ENCODE measurements at places on chromosomes 12 and 14. TPM values are rescaled to one million over a fixed set of nuclear protein-coding genes. Genes with fewer than 3 reads are reported as not detected.

Gene BBOF1
- total RNA-seq: 1.6 TPM

GRCh38 chr14:106003351-106003750 lies 477.0 kb downstream of the TMEM121 start:
- no peak for DNase-seq

Gene AQP5
- not detected for total RNA-seq

GRCh38 chr12:54708826-54709225 lies 60.7 kb upstream of the DCD start:
- no peak for DNase-seq

- no peak for DNase-seq
These were observed 22.2 kb upstream of the PLEKHG3 start for GRCh38 chr14:64681796-64682710.

Gene ERP27
- total RNA-seq: 0.24 TPM

DNA sequence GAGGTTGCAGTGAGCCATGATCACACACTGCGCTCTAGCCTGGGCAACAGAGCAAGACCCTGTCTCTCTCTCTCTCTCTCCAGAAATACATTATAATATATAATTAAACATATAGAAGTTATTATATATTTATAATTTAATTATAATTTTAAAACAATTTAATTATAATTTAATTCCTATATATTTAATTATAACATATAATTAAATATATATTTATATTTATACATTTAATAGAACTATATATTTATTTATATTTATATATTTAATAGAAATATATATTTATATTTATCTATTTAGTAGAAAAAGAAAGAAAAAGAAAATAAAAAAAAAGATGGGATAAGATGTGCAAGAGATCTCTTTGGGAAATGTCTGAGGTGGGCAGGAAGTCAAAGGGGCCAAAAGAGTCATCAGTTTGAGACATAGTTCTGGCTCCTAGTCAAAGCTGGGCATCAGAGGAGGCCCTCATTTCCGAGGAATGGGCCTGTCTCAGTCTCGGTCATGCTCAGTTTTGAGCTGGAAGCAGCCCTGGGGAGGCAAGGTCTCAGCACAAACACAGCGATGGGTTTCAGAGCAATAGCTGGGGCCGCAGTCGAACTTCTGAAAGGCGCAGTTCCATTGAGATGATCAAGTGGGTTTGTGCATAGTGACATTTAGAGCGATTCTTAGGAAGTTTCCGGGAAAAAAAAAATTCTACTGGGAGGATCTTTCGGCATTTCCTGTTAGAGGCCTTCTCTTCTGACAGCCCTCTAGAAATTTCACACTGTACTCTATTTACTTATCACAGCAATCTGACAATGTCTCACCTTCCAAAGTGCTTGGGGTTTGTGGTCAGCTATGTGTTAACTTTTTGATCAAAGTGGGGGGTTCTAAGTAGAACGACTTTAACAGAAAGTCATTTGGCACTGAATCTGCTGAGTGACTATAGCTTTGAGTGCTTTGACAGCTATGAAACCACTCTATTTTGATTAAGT lies 58.7 kb upstream of the GZMB start:
- DNase-seq: peak; percentile 30

GRCh38 chr12:109637348-109637747 lies 63.8 kb downstream of the MVK start:
- no peak for DNase-seq

Gene ANKS1B
- total RNA-seq: 0.16 TPM

DNA sequence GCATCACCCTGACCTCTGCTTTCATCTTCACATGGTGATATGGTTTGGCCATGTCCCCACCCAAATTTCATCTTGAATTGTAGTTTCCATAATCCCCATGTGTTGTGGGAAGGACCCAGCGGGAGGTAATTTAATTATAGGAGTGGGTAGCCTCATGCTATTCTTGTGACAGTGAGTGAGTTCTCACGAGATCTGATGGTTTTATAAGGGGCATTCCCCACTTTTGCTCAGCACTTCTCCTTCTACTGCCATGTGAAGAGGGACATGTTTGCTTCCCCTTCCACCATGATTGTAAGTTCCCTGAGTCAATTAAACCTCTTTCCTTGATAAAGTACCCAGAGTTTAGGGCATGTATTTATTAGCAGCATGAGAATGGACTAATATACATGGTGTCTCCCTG lies 38.2 kb downstream of the TMBIM6 start:
- DNase-seq: no peak

DNA sequence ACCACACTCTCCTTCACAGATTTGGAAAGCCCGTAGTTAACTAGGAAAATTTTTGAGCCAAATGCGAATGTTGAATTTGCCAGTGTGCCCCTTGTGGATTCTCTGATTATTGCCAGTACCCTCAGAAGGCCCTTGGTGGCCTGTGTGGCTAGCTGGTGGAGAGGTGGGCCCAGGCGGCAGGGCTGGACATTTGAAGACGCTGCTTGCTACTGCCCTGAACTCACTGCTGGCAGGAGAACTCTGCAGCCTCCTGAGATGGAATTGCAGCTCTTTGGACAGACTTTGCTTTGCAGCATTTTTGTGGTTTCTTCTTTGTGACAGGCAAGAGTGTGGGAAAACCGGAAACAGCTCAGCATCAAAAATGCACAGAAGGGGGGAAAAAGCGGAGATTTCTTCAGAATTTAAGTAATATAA lies 97.6 kb downstream of the TGFB3 start:
- DNase-seq: no peak

GRCh38 chr14:93085911-93086310 lies 29.8 kb downstream of the ITPK1 start:
- DNase-seq: no peak

DNA sequence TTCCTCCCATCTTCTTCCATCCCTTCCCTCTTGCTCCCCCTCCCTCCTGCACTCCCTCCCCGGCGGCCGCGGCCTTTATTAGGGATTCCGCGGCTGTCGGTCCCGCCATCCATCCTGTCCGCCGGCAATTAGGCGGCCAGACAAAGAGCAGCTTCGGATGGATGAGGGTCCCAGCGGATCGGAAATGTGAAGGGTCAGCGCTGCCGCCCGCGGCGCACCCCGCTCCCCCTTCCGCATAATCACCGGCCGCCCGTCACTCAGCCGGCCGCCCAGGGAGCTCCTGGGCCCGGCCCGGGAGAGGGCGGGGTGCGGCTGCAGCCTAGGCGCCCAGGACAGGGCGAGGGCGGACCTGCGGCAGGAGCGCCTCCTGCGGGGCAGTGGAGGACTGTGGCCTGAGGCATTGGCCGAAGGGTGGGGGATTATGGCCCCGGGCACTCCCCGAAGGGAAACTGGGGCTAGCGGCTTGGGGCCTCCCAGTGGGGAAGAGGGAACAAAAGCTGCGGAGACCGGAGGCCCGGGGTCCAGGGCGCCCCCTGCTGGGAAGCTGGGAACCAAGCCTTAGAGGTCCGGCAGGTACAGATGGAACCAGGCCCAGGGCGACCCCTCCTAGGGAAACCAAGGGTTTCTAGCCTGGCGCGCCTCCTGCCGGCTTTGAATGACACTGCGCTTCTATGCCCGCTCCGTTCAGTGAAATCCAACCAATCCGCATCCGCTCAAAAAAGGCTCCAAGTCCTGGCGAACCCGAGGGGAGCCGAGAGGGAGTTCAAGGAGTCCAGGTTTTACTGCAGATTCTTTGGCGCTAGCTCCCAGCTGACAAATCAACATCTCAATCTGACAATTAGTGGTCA lies 4.4 kb upstream of the DNAJC22 start:
- peak; percentile 67 for DNase-seq

DNA sequence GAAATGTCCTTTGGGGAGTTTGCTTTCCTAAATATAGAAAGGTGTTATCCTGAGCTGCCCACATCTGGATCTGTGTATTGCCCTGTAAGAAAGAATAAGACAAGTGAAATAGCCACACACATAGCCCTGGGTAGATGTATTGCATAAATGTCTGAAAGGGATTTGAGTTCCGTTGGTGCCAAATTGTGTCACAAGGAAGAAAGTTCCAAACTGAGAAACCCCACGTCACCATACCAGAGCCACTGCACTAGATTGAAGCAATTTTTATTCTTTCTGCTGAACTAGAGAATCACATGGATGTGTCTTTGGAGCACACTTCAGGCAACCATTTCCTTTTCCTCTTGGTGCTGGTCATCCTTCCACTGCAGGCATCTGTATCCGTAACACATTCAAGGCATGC lies 5.0 kb downstream of the RNASE9 start:
- DNase-seq: no peak

Gene CORO1C
- 41.3 TPM for total RNA-seq

DNA sequence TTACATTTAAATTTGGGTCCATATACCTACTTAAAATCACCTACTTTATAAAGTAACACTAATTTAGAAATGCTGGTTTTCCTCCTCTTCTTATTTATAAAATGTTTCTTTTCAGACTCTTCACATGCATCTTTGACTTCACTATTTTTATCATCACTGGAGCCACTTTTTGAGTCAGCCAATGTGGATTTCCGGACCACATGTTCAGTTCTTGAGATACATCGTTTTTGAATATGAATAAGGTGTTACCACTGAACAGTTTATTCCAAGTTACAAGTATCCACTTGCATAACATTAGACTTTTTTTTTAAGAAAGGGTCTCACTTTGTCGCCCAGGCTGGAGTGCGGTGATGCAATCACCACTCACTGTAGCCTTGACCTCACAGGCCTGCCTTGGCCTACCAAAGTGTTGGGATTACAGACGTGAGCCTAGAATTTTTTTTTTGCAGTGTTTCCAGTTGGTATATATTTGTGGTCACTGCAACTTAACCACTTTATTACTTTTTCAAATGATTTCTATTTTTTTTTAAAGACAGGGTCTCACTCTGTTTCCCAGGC lies 5.7 kb downstream of the FNTB start:
- no peak for DNase-seq

DNA sequence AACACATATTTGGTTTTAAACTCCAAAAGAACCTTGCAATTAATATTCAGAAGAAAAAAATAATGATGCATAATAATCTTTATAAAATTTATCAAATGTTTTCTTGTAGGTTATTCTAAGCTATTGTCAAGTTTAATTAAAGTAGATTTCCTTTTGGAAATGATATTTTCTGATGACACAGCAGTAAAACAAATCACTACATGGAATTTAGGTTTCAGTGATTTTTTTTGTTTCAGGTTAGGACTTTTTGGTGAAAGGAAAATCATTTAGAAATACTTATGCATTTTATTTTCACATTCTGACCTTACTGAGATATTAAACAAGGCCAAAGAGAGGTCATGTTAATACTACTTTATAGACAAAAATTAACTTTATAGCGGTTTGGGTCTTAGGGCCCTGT lies 1067.2 kb downstream of the TMTC2 start:
- no peak for DNase-seq

Gene BATF
- total RNA-seq: 191 TPM

GRCh38 chr12:123512838-123513665 lies 20.5 kb downstream of the RILPL1 start:
- no peak for DNase-seq

GRCh38 chr12:110039085-110039807 lies 9.1 kb downstream of the C12orf76 start:
- DNase-seq: peak; percentile 26

DNA sequence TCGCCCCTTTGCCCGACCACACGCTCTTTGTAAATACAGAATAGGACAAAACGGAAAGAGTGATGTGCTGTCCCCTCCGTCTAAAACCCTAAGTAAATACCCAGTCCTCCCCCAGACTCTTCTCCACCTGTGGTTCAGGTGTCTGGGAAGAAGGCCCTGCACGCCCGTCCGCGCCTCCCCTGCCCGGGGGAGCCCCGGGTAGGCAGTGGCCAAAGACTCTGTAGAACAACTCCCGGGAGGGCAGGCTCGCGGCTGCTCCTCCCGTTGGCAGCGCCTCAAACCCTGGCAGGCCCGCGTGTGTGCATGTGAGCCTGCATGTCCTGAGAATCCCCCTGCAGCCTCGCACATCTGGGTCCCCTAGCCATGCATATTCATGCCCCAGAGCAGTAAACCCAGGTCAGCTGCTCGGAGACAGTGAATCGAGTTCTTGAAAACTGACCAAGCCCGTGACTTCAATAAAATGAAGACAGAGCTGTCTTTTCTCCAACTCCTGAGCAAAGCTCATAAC lies 165.8 kb downstream of the MON2 start:
- DNase-seq: peak; percentile 6

DNA sequence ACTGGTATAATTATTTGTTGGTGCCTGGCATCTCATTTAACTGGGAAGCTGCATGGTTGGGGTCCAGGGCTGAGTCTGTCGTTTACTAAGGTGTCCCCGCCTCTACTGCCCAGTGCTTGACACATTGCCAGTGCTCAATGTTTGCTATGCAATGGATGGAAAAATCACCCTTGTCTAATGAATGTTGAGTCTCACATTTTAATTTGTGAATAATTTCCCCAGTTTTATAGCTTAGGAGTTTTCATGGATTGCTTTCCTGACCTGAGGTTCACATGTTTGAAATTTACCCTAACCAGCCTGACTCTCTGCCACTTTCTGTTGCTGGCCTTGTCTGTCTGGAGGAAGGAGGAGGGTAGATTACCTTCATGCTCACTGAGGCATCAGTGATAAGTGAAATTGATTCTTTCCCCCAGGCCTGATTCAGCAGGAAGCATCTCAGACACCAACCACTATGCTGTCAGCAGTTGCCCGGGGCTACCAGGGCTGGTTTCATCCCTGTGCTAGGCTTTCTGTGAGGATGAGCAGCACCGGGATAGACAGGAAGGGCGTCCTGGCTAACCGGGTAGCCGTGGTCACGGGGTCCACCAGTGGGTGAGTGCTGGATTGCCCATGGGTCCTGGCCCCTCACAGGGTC lies 2.4 kb downstream of the DHRS2 start:
- no peak for DNase-seq

DNA sequence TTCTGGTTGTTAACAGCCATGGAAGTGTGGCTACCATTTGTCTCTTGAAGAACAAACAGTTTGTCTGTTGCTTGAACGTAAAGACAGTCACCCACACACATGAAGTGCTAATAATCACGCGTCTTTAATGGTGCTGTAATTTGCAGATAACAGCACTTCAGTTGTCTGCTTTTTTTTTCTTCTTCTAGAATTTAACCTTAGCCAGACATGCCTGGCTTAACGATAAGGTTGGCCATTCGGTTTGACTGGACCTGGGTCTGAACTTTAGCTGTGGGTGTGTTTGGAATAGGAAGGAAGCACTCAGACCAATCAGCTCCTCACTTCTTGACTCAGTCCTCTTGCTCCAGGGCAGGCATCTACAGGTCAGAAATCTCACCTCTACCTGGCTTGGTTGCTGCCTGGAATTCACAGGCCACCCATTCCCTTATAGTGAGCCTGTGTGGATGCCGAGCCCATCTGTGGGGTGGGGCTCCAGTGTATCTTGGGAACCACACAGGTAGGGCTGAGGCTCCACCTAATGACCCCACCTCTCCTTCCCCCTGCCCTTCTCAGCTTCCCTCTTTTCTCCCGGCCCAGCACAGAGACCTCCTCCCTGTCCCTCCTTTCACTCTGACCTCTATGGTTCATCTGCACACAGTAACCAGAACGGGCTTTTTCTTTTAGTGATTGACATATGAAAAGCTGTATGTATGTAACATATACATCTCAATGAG lies 246.4 kb upstream of the PWP1 start:
- DNase-seq: no peak

DNA sequence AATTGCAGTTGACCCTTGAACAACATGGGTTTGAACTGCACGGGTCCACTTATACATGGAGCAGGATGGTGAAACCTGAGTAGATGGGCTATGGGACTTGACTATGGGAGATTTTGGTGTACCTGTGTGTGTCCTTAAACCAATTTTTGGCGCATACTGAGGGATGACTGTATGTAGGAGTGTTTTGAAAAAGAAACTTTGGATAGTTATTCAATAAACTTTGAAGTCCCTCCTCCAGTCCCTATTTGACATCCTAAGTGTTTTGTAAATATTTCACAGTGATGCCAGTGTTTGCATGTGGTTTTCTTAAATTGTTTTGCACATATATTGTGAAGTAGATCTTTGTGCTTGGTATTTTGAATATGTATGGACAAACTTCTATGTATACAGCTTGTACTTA lies 12.4 kb downstream of the KTN1 start:
- DNase-seq: no peak

GRCh38 chr12:26425587-26426260 lies 230.4 kb downstream of the SSPN start:
- no peak for DNase-seq
